Dermis microvascular lymphatic vessel endothelial cell (primary cell): ENCODE measurements at places on chromosomes 13 and 19. TPM values are rescaled to one million over a fixed set of nuclear protein-coding genes. Genes with fewer than 3 reads are reported as not detected.

- no peak for DNase-seq
Measured at GRCh38 chr19:16376241-16376640, 51.6 kb downstream of the KLF2 start.

DNA sequence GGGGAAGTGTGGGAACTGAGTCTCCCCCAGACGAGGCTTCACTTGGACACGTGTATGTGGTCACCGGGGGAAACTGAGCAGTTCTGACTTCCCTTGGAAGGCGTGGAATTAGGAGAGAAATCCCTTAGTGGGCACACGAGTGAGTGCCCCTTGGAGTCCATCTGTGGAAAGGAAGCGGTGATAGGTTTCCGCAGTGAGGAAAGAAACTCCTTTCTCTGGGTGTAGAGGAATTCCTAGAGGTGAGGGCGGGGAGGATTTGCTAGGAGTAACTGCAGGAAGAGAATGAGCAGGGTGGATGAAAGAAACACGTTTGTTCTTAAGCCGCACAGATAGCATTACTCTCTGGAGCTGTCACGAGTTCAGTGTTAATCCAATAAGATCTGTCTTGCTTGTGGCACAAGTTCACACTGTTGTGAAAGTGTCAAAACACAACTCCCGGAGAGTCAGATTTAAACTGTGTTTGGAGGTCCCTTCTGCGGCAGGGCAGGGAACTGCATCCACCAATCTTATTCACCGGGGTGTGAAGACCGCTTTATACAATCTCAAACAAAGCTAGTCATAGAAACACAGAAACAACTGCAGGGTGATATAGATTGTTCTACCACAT, 1.2 kb downstream of the KL start:
- peak; percentile 52 for DNase-seq

Gene JAK3
- 1.7 and 2.4 TPM in 2 replicates for total RNA-seq

DNA sequence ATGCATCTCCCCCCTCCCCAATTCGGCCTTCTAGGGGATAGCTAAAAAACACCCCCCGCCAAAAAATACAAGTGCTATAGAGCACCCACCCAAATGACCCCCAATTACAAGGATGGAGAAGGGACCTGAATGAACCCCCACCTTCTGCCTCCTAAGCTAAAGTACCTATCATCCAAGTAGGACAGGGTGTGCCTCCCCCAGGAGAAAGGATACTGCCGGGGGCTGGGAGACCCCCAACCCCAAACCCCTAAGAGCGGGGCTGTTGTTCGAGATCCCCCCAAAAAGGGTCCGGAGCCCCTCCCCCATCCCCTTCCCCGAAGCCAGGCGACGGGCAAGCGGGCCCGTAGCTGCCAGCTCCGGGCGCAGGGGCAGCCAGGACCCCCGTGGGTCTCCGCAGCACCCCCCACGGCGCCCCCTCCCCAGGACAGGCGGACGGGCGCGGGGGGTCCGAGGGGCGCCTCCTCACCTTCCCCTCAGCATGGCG, 1.9 kb downstream of the ZC3H4 start:
- DNase-seq: no peak

Gene IGSF23
- 0.13 TPM in 2 replicates for total RNA-seq

Gene SLC10A2
- total RNA-seq: not detected in 2 replicates

- no peak for DNase-seq
Measured at GRCh38 chr19:3360421-3361383, 5.7 kb upstream of the NFIC start.

GRCh38 chr13:80737513-80737912, 396.6 kb upstream of the SPRY2 start:
- no peak for DNase-seq

Gene ZNF653
- 5.3 and 5.4 TPM in 2 replicates for total RNA-seq

Gene IRF2BP1
- total RNA-seq: 14.9 and 24.5 TPM in 2 replicates

- DNase-seq: no peak
Measured at GRCh38 chr13:35163674-35164073, 221.6 kb downstream of the NBEA start.

GRCh38 chr13:51874651-51875050, 12.9 kb downstream of the CCDC70 start:
- DNase-seq: no peak

Gene ZSCAN5A
- total RNA-seq: 6.9 and 8.2 TPM in 2 replicates

DNA sequence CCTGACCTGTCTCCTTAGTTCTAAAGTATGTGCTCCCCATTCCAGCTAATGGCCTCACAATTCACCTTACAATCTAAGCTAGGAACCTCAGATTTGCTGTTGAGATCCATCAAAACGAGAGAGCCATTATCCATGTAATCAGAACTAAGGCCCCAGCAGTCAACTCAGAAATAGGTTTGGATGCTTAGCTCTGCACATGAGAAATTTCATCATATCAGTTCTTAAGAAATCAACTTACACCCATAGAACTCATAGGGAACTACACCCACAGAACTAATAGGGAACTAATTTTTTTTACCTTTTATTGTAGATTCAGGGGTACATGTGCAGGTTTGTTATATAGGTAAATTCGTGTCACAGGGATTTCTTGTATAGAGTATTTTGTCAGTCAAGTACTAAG, 28.7 kb downstream of the CYSLTR2 start:
- DNase-seq: no peak

DNA sequence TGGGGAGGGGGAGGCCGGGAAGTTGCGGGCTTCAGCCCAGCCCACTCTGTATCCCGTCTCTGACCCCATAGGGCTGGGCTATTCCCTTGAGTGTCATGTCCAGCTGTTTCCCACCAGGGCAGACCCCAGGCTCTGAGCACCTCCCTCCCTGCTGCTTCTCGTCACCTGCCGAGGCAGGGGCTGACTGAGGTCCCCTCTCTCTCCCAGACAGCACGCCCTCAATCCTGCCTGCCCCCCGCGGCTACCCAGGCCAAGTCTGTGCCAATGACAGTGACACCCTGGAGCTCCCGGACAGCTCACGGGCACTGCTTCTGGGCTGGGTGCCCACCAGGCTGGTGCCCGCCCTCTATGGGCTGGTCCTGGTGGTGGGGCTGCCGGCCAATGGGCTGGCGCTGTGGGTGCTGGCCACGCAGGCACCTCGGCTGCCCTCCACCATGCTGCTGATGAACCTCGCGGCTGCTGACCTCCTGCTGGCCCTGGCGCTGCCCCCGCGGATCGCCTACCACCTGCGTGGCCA, 625 bp downstream of the F2RL3 start:
- DNase-seq: peak; percentile 51

DNA sequence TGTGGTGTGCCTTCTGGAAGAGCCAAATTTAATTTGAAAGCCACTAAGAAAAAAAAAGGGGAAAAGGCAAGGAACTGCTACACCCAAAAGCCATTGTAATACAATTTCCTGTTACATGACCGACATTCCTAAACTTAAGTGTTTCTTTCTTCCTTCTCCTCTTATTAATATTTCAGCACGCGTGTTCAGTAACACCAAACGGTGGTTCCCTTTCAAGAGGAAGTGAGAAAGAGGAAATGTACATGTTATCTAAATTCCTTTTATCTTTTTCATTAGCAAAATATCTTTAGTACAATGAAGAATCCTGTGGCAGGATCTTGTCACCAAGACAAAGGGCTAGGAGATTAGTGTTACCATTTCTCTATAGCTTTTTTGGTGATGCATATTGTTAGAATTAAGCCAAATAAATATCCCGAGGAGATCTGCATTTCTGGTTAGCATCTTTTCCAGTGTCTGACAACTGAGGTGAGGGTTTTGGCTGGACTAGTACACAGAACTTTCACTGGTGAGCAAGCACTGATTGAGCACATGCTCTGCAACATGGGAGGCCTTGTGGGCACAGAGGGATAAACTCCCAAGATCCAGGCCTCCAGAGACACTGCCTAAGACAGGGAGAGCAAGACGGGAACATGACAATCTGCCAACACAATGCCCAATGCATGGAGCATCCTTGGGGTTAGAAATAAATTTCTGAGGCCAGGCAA, 22.1 kb downstream of the LATS2 start:
- peak; percentile 55 for DNase-seq

Gene CILP2
- under 0.01 TPM in 2 replicates for total RNA-seq

Gene LRRC4B
- 0.13 TPM in 1 of 2 replicates, not detected in the other for total RNA-seq

GRCh38 chr19:49665351-49666119, at the start of the genes BCL2L12 and IRF3:
TSS of gene BCL2L12 (plus strand) at chr19:49665933. CDS start at chr19:49666693, 760 bp downstream.
TSS of gene IRF3 (minus strand) at chr19:49665857. CDS start at chr19:49664838, 1,019 bp downstream.
- peak; percentile 92 for DNase-seq

- no peak for DNase-seq
Measured at GRCh38 chr13:111970494-111971141, 96.3 kb upstream of the SOX1 start.
